ENCODE measurements at places on chromosomes 3 and 15.

DNA sequence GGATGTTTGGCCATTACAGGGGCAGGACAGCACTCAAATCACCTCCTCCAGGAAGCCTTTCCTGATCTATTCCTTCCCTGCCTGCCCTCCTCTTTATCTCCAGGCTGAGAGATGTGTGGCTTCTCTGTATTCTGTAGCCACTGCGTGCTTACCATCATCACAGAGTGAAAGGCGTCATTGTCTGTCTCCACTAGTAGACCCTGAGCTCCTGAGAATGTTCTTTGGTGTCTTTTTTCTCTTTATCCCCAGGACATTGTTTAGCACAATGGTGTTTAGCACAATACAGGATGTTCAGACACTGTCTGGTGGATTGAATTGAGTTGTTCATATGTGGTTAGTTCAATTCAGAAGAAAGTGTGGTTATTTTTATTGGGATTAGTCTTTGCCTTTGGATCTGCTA is 26.2 kb upstream of the LARS2 start:
- no peak for DNase-seq

- no peak for DNase-seq
Measured at GRCh38 chr3:10387881-10388609, 67.1 kb upstream of the SEC13 start.

DNA sequence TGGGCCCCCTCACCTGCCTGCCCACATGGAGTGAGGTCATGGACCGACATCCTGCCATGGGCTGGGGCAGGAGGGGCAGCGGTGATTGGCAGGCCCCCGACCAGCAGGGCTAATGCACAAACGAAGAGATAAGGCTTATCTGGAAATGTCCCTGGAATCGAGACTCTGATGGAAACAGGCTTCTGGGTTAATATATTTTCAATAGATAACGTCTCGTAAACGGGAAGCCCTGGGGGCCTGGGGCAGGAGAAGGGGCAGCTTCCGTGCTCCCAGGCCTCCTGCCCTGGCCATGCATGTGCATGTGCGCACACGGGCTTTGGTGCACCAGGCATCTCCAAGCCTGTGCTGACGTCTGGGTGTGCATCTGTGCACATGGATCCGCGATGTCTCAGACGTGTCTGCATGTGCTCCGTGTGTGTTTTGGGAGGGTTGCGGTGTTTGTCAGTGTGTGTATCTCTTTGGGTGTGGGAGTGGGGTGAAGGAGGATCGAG is 55.1 kb downstream of the DNAJB8 start:
- no peak for DNase-seq

GRCh38 chr3:7504886-7505775 is 644.2 kb downstream of the GRM7 start:
- DNase-seq, result no peak

DNA sequence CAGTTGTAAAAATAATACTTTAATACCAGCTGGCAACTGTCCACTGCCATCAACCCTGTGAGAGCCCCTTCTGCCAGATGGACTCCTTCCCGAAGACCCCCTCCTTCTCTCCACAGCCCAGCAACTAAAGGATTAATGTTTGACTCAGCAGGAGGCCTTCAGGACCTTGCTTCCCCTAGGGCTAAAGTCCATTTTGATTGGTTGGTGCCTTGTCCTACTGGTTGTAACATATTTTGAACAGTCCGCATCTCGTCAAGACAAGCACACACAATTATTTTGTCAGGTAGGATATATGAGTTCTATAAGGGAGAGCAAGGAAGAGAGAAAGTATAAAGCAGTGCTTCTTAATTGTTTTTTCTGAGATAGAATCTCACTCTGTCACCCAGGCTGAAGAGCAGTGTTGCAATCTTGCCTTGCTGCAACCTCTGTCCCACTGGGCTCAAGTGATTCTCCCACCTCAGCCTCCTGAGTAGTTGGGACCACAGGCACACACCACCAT is 18.6 kb downstream of the ACOX2 start:
- no peak for DNase-seq

- DNase-seq, result no peak
Measured at GRCh38 chr3:60304112-60304511, 947.1 kb downstream of the FHIT start.

DNA sequence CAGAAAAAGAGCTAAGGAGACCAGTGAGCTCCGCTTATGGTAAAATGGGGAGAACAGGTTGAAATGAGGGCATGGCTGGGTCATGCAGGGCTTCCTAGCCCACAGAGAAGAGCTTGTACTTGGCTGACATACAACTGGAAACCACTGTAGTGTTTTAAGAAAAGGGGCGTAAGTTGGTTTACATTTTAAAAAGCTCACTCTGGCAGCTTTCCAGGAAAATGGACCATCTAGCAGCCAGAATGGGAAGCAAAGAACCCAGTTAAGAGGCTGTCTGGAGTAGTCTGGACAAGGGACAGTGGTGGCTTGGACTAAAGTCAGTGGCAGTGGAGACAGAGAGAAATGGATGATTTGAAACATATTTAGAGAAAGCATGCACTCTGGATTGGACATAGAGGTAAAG is 1.9 kb downstream of the MORC1 start:
- DNase-seq, result no peak

GRCh38 chr3:6099458-6100075 is 761.3 kb upstream of the GRM7 start:
- no peak for DNase-seq

GRCh38 chr15:88860212-88860611 is 35.1 kb downstream of the HAPLN3 start:
- no peak for DNase-seq

DNA sequence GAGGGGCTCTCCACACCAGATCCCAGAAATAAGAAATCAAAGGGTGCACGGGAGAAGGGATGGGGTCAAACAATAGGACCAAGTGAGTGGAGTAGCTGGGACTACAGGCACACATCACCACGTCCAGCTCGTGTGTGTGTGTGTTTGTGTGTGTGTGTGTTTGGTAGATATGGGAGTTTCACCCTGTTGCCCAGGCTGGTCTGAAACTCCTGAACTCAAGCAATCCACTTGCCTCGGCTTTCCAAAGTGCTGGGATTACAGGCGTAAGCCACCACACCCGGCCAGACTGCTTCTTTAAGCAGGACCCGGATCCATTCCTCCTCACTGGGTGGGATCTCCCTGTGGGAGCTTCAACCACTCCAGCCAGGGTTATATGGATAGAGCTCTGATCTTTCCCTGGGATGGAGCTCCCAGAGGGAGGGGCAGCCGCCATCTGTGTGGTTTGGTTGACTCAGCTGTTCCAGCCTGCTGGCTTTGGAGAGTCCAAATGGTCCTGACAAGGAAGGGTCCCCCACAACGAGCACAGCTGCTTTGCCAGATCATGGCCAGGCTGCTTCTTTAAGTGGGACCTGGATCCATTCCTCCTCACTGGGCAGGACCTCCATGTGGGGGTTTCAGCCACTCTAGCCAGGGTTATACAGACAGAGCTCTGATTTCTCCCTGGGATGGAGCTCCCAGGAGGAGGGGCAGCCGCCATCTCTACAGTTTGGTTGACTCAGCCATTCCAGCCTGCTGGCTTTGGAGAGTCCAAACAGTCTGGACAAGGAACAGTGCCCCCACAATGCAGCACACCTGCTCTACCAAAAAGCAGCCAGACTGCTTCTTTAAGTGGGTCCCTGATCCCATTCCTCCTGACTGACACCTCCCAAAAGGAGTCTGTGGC is 9.1 kb upstream of the AVEN start:
- DNase-seq, result no peak

- no peak for DNase-seq
Measured at GRCh38 chr3:167507954-167508353, 34.1 kb upstream of the SERPINI2 start.

DNA sequence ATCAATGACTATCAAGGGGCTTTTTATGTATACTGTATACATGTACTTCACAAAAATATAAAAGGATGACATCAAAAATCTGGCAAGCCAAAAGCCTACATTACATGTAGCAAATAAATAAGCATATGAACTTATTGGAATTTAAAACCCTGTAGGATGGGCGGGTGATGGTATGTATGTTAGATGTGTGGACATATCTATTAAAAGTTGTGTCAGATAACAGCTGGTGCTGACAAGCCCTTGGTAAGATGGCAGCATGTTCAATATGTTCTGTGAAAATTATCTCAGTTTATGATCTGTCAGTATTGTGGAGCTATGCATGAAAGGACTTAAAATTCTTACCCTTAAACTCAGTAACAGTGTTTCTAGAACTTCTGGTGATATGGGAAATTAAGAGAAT is 20.1 kb downstream of the CTNNB1 start:
- no peak for DNase-seq

GRCh38 chr15:51939216-51939615 is 32.4 kb downstream of the LEO1 start:
- DNase-seq, result no peak

GRCh38 chr3:21729331-21729730 is 21.7 kb downstream of the ZNF385D start:
- DNase-seq, result no peak

GRCh38 chr3:59320080-59320479 is 270.3 kb upstream of the CFAP20DC start:
- DNase-seq, result no peak

GRCh38 chr3:148582126-148582525 is 115.6 kb upstream of the AGTR1 start:
- DNase-seq, result no peak

DNA sequence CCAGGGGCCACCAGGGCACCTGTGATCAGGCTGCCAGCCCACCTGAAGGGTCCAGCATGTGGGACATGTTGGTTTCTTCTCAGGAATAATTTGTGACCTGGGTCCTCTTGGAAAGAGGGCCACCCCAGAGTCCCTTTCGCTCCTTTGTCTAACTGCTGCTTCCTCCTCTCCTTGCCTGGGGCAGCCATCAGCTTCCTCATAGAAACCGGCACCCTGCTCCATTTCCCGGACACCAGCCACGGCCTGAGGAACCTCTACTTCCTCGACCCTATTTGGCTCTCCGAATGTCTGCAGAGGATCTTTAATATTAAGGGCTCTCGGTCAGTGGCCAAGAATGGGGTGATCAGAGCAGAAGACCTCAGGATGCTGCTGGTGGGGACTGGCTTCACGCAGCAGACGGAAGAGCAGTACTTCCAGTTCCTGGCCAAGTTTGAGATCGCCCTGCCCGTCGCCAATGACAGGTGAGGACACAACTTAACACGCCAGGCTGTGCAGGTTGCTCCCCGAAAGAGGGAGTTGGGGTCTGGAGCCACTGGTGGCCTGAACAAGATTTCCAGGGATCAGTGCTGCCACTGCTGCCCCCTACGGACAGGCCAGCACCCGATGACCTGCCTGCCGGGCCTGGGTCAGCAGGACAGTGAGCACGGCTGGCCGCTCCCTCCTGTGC is 109.7 kb downstream of the LRRK1 start:
- no peak for DNase-seq

DNA sequence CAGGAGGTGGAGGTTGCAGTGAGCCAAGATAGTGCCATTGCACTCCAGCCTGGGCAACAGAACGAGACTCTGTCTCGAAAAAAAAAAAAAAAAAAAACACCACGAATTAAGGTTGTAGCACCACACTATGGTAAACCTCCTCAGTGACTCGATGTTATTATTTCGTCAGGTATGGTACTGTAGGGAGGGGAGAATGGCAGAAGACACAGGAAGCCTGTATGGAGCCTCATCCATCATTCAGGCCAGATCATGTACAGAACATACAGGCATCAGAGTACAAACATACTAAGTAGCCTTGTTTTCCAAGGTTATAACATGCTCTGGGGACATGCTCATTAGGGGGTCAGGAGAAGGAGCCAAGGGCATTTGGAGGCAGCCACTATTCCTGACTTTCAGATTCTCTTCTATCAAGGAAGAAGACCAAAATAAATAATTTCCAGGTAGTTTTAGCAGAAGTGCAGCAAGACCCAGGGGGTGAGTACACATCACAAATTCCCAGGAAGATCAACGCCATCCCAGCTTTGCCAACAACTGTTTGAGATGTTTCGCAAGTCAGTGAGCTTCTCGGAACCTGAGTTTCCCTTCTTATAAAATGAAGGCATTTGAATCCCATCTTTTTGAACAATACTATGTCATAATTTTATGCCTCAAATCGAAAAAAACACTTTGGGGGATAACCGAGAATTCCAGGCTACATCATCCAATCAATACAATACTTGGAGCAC is 79.8 kb downstream of the FOXP1 start:
- no peak for DNase-seq

GRCh38 chr15:96418146-96418545 is 87.6 kb downstream of the NR2F2 start:
- DNase-seq, result no peak

DNA sequence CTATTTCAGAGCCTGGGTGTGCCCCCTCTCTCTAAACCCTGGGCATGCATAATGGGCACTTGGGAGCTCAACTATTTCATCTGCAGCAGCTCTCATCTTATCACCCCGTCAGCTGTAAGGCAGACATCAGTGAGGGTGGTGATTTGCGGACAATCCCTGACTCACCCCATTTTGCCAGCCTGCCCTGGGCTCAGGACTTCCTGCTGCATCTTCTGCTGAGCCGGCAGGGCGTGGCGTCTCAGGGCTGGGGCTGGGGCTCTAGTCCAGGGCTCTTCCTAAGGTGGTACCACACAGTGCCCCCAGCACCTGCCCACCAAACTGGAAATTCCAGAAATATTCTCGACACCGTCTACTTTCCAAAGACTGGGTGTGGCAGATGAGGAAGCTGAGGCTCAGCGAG is 925 bp upstream of the PSTPIP1 start:
- peak; percentile 90 for DNase-seq

- DNase-seq, result no peak
Measured at GRCh38 chr3:10467904-10468612, 37.3 kb downstream of the ATP2B2 start.

GRCh38 chr3:10548992-10549391 is 43.6 kb upstream of the ATP2B2 start:
- peak; percentile 37 for DNase-seq

DNA sequence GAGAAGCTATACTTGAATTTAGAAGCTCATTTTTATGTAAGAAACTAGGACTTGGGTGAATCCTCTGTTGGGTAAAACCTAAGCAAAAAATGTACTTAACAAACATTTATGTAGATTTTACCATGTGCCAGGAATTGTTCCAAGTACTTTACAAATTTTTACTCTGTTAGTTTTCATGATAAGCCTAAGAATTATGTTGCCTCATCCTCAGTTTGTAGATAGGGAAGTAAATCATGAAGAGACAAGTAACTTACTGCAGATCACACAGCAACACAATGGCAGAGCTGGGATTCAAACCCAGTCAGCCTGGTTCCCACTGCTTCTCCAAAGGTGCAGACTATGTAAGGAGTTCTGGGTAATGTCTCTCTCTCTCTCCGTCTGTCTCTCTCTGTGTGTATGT is 169.9 kb downstream of the DIPK2A start:
- DNase-seq, result no peak

- DNase-seq, result no peak
Measured at GRCh38 chr15:39835550-39835949, 52.9 kb upstream of the FSIP1 start.

DNA sequence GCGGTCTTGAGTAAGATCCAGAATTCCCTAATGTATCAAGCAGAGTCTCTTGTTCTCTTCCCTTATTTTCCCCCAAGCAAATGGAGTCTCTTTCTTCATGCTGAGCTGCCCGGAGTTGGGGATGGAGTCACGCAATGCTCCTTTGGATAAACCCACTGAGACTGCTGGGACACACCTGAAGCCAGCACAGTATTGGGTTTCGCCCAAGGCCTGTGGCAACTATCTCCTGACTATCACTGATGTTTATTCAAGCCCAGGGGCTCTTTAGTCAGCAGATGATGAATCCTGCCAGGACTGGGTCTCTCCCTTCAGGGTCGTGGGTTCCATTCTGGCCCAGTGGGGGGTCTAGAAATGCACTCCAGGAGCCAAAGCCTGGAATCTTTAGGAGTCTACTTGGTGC is 11.3 kb downstream of the USF3 start:
- DNase-seq, result no peak

Data from suppressor macrophage (primary cell).